ENCODE measurements at places on chromosomes 11 and 22.

DNA sequence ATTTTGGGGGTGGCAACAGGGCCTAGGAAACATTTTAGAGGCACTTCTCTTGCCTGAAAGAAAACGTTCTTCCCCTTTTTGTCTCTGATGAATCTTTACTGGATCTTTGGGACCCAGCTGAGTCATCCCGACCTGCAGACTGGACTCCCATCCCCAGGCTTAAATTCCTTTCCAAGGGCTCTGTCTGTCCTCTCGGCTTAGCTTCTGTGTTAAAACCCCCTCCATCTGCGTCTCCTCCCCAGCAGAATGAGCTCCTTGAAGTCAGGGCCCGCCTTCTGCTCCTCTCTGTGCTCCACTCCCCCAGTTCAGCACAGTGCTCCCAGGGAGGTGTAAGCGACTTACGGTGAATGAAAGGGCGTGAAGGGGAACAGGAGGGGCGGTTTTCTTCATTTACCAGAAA, 895 bp upstream of the DAGLA start:
- H3K36me3 ChIP-seq, result no peaks in the 10 kb centered on the region
- no peak overlapping the region for H3K27ac ChIP-seq
- H3K27me3 ChIP-seq, result peaks cover 18% of the 10 kb centered on the region

DNA sequence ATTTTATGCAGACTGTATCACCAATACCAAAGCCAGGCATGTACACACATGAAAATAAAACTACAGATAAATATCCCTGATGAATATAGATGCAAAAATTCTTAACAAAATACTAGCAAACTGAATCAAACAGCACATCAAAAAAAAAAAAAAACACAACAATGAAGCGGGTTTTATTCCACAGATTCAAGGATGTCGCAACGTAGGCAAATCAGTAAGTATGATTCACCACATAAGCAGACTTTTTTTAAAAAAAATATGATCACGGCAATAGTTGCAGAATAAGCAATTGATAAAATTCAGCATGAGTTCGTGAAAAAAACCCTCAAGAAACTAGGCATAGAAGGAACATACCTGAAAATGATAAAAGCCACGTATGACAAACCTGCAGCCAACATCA, 21.3 kb downstream of the OR51F1 start:
- no peak overlapping the region for H3K27ac ChIP-seq
- H3K4me1 ChIP-seq, result no peaks in the 10 kb centered on the region
- no peaks in the 10 kb centered on the region for H3K27me3 ChIP-seq
- no peak overlapping the region for H3K4me3 ChIP-seq

DNA sequence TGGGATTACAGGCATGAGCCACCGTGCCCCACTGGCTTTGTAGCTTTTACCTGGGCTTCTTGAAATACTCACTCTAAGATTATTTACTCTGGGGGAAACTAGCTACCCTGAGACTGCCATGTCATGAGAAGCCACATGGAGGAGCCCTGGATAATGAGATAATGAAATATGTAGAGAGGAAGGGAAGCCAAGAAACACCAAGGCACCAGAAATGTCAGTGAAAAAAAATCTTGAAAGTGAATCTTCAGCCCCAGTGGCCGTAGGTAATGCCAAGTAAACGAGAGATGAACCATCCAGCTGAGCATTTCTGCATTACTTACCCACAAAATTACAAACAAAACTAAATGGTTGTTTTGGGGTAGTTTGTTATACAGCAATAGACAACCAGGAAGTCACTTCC, 125.6 kb downstream of the APIP start:
- peaks cover 13% of the 10 kb centered on the region for H3K4me1 ChIP-seq
- peak; percentile 53 for DNase-seq
- H3K36me3 ChIP-seq, result no peaks in the 10 kb centered on the region
- H3K27ac ChIP-seq, result no peak overlapping the region
- no peak overlapping the region for H3K4me3 ChIP-seq

DNA sequence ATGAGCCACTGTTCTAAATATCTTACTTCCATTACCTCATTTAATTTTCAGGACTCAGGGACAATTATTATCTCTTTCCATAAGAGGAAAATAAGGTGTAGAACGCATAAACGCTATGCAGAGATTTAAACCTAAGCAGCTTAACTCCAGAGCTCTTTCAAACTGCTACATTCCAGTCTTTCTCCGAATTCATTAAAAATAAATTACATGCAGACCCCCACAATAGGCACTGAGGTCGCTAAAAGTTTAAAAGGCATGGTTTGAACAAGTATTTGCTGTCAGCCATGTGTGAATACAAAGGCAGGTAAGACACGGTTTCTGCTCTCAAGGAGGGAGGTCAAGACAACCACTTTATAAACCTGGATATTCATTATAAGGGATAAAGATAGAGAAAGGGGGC, 983 bp downstream of the NARS2 start:
- H3K27me3 ChIP-seq, result no peaks in the 10 kb centered on the region
- H3K27ac ChIP-seq, result peak overlapping the region; percentile 60
- peak overlapping the region; percentile 93 for H3K4me3 ChIP-seq
- H3K36me3 ChIP-seq, result peaks cover 4% of the 10 kb centered on the region

DNA sequence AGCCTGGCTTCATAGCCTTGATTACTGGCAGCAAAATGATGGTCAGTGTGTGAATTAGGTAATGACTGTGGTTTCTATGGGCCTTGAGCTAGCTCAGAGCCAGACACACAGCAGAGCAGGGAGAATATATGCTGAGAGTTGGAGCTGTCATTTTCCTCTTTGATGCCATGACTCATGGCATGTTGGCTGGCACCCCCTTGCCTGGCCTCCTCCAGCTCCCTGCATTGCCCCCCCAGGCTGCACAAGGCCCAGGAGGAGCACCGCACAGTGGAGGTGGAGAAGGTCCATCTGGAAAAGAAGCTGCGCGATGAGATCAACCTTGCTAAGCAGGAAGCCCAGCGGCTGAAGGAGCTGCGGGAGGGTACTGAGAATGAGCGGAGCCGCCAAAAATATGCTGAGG, 20.3 kb upstream of the RRM1 start:
- H3K36me3 ChIP-seq, result no peaks in the 10 kb centered on the region
- DNase-seq, result no peak
- H3K27ac ChIP-seq, result no peak overlapping the region
- no peaks in the 10 kb centered on the region for H3K27me3 ChIP-seq
- H3K4me1 ChIP-seq, result no peaks in the 10 kb centered on the region

- no peaks in the 10 kb centered on the region for H3K27me3 ChIP-seq
- H3K27ac ChIP-seq, result no peak overlapping the region
- no peak overlapping the region for H3K4me3 ChIP-seq
- H3K4me1 ChIP-seq, result no peaks in the 10 kb centered on the region
- H3K36me3 ChIP-seq, result no peaks in the 10 kb centered on the region
Observed at GRCh38 chr11:13316528-13316961, 39.0 kb downstream of the BMAL1 start.

GRCh38 chr11:95521133-95521542, 268.4 kb downstream of the FAM76B start:
- no peaks in the 10 kb centered on the region for H3K36me3 ChIP-seq
- H3K27ac ChIP-seq, result no peak overlapping the region
- H3K27me3 ChIP-seq, result no peaks in the 10 kb centered on the region
- H3K4me3 ChIP-seq, result no peak overlapping the region
- no peaks in the 10 kb centered on the region for H3K4me1 ChIP-seq

GRCh38 chr11:96680211-96681018, 290.6 kb downstream of the JRKL start:
- H3K27me3 ChIP-seq, result no peaks in the 10 kb centered on the region
- no peak overlapping the region for H3K27ac ChIP-seq
- DNase-seq, result no peak
- H3K4me3 ChIP-seq, result no peak overlapping the region
- H3K4me1 ChIP-seq, result no peaks in the 10 kb centered on the region

- H3K4me3 ChIP-seq, result no peak overlapping the region
- DNase-seq, result no peak
- H3K36me3 ChIP-seq, result no peaks in the 10 kb centered on the region
- no peaks in the 10 kb centered on the region for H3K4me1 ChIP-seq
- H3K27me3 ChIP-seq, result no peaks in the 10 kb centered on the region
- no peak overlapping the region for H3K27ac ChIP-seq
Observed at GRCh38 chr11:134733646-134734045, 321.6 kb upstream of the B3GAT1 start.

DNA sequence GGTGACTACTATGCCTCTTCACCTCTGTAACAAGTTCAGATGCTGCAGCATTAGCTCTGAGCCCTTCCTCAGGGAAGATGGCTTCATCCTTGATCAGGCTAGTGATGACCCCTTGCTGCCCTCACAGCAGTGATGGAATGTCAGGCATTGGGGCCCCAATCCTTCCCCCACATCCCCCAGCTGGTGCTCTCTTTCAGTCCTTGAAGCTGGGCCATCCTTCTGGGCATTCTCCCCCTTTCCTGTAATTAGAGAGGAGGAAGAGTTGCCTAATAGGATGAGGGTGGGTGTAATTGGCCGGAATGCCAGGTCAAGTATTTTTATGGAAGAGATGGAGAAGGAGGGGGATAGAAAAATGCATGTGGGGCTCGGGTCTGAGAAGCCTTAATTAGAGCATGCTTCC, 62.6 kb downstream of the TRAF6 start:
- no peaks in the 10 kb centered on the region for H3K27me3 ChIP-seq
- H3K4me3 ChIP-seq, result no peak overlapping the region
- DNase-seq, result no peak
- H3K4me1 ChIP-seq, result no peaks in the 10 kb centered on the region
- H3K27ac ChIP-seq, result no peak overlapping the region
- H3K36me3 ChIP-seq, result no peaks in the 10 kb centered on the region

DNA sequence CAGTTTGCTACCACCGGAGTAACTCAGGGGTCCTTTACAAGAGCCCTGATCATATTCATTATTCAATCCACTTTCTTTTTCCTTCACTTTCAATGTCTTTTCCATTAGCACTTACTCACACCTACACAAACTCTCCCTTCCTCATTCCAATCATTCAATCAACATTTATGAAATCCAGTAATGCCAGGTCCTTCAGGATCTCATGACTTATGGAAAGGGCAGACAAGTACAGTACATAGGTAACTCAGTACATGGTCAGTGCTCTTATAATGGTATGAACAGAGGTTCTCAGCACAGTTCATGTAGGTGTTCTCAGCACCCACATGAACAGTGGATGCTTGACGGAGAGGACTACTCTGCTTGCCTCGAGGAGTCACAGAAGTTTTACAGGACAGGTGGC, 106.6 kb downstream of the USP35 start:
- H3K27me3 ChIP-seq, result no peaks in the 10 kb centered on the region
- H3K36me3 ChIP-seq, result no peaks in the 10 kb centered on the region
- no peak overlapping the region for H3K4me3 ChIP-seq
- H3K4me1 ChIP-seq, result peaks cover 6% of the 10 kb centered on the region
- DNase-seq, result no peak

DNA sequence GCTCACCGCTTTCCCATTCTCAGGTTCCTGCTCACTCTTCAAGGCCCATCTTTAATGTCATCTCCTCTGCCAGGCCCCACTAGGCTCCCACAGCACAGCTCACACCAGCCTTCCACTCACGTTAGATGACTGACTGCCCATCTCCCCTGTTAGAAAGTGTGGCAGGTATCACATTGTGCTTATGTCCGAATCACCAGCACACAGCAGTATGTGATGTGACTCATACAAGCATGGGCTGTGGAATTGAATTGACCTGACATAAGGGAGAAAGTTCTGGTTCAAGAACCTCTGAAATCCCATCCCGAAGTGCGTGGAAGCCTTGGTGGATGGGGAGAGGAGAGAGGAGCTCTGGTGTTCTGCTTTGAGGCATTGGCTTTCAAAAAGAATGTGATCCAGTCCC, 6.5 kb downstream of the VSTM5 start:
- no peaks in the 10 kb centered on the region for H3K4me1 ChIP-seq
- no peak for DNase-seq
- H3K36me3 ChIP-seq, result no peaks in the 10 kb centered on the region
- no peak overlapping the region for H3K27ac ChIP-seq

DNA sequence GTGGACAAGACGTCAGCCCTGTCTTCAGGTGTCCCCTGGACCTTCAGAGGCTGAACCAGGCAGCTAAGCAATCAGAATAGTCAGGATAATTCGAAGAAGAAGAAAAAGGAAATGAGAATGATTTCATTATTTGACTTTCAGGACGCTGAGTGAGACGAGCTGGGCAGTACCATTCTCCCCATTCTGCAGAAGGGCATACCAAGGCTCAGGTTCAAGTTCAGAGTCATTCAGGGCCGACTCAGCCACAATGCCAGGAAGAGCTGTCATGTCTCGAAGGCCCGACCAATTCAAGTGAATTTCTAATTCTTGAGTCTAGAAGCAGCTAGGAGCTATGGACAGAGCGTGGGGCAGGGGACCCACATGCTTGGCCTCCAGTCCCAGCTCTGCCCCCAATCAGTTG, 33.8 kb upstream of the CD82 start:
- no peaks in the 10 kb centered on the region for H3K4me1 ChIP-seq
- H3K27ac ChIP-seq, result no peak overlapping the region
- H3K27me3 ChIP-seq, result no peaks in the 10 kb centered on the region
- no peak overlapping the region for H3K4me3 ChIP-seq

DNA sequence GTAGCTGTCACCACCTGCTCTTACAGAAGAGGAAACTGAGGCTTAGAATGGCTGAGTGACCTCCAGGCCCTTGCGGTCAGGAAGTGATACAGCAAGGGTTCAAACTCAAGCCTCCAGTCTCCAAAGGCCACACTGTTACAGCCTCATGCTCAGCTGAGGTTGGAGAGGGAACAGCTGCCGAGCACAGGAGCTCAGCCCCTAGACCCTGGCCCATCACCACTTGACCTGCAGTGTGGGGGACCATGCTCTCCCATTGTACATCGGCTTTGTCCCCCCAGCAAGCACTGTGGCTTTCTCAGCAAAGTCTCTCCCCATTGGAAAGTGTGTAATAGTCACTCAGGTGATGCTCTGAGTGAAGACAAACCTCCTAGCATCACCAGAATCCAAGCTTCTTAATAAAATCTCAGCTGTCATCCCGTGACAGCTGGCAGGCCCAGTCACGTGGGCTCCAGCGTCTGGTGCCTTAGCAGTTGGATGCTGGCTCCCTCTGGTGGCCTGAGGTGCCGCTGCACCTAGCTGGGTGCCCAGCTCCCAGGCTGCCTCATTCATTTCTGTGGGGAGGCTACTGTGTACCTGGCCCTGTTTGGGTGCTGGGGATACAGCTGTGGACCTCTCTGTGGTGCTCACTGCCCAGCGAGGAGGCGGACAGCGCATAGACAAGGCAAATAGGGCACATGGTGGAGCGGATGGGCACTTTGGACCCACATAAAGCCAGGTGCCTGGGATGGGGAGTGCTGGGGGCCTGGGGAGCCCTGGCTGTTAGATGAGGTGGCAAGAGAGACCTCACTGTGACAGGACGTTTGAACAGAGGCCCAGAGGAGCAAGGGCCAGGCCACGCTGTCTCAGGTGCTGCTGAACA, 19.1 kb upstream of the MYRF start:
- H3K4me1 ChIP-seq, result no peaks in the 10 kb centered on the region
- H3K36me3 ChIP-seq, result no peaks in the 10 kb centered on the region
- no peak overlapping the region for H3K27ac ChIP-seq
- H3K27me3 ChIP-seq, result no peaks in the 10 kb centered on the region
- H3K4me3 ChIP-seq, result no peak overlapping the region

GRCh38 chr11:68213135-68213515, at the start of gene KMT5B:
TSS of gene KMT5B (minus strand) at chr11:68213296. CDS start at chr11:68190076, 23,220 bp downstream.
- H3K36me3 ChIP-seq, result no peaks in the 10 kb centered on the region
- H3K27ac ChIP-seq, result peak within 1 kb of the TSS; percentile 88
- no peak for DNase-seq
- H3K27me3 ChIP-seq, result no peaks in the 10 kb centered on the region

Measured in endothelial cell of umbilical vein (primary cell).